ENCODE measurements at places on chromosomes 5 and 9. TPM values are rescaled to one million over a fixed set of nuclear protein-coding genes. Genes with fewer than 3 reads are reported as not detected.
A peak's percentile ranks its signal among the peaks of the same experiment; 100 is the strongest.

DNA sequence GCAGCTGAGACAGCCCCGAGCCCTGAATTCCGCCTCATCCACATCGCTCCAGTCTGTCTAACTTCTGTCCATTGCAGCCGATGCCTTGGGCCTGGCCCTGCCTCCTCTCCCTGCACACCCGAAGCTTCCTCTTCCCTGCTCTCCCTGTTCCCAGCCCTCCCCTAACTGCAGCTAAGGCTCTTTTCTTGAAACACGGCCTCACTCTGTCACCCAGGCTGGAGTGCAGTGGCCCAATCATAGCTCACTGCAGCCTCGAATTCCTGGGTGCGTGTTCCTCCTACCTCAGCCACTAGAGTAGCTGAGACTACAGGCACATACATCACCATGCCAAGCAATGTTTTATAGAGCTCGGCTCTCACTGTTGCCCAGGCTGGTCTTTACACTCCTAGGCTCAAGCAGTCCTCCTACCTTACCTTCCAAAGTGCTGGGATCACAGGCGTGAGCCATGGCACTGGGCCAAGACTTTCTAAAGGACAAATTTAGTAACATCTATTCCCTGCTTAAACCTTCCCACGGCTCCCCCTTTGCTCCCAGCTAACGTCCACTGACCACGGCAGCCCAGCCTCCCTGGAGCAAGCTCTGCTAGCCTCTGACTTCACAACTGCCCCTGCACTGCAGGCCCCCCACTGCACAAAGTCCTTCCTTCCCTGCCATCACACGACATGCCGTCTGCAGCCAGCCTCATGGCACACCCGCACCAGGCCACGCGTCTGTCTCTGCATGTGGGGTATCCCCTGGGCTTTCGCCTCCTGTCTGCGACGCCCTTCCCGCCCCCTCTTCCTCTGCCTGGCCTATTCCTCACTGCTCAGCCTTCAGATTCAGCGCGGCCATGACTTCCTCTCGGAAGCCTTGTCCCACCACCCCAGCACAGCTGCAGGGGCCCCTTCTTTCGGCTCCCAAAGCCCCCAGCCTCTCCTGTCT, 28.6 kb downstream of the LAMC3 start:
- H3K27ac ChIP-seq: peak overlapping the region; percentile 75
- no peak for DNase-seq
- H3K4me3 ChIP-seq: peak overlapping the region; percentile 3

The CDH10 gene
- 3.0 TPM for total RNA-seq

DNA sequence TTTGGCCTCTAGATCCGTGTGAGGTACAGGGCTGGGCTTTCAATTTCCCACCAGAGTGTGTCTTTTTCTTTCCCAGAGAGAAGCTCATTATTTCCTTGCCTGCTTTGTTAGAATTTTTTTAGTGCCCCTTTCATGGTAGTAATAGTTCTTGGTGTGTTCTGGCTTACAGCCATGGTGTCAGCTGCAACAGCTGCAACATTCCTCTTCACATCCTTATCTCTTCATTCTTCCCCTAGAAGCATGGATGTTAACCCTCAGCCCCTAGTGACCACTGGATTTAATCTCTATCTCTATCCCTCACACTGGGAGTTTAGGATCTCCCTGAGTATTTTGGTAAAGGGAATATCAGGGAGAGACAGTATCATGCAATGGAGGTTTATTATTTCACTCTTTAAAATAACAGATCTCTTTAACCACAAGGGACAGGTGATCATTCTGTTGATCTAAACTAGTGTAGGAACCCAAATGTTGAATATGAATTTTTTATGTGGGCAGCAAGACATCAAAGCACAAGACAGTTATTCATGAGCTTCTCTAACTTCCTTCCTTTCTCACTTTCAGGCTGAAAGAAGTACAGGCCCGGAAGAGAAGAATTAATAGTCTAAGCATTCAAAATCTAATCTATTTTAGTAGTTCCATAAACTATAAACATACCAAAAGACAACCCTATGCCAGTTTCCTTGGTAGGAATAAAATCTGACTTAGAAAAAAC, 160.2 kb downstream of the FAM170A start:
- no peak overlapping the region for H3K27ac ChIP-seq
- H3K4me1 ChIP-seq: peaks cover 5% of the 10 kb centered on the region
- no peaks in the 10 kb centered on the region for H3K27me3 ChIP-seq
- no peak overlapping the region for H3K4me3 ChIP-seq
- H3K36me3 ChIP-seq: no peaks in the 10 kb centered on the region

GRCh38 chr9:15837079-15837679, 284.3 kb downstream of the CCDC171 start:
- peaks cover 3% of the 10 kb centered on the region for H3K4me1 ChIP-seq
- no peaks in the 10 kb centered on the region for H3K27me3 ChIP-seq
- no peak overlapping the region for H3K27ac ChIP-seq
- no peaks in the 10 kb centered on the region for H3K36me3 ChIP-seq
- DNase-seq: no peak
- H3K4me3 ChIP-seq: no peak overlapping the region

The OLFM1 gene
- 387 TPM for total RNA-seq
